NCI-H2029 treated with DMSO at 0.1 percent for 48 hours (cell line): ENCODE measurements at places on chromosomes 16 and 17.

DNA sequence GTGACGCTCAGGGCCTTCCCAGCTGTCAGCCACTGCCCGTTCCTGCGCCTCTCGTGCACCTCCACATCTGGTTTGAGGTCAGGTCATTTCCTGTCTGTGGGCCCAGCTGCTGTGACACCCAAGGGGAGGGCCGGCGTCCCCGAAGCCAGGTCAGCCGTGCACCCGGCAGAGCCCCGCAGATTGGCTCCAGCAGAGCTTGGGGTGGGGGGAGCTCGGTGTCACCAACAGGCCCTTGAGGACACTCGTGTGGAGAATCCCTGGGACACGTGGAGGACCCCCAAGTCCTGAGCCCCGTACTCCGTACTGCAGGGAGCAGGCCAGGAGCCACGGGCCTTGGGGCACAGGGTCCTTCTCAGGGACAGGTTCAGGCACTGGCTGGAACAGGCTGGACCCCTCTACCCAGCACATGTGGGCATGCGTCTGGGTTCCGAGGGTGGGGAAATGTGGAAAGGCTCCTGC lies 4.8 kb downstream of the SPATA2L start:
- DNase-seq, result no peak

DNA sequence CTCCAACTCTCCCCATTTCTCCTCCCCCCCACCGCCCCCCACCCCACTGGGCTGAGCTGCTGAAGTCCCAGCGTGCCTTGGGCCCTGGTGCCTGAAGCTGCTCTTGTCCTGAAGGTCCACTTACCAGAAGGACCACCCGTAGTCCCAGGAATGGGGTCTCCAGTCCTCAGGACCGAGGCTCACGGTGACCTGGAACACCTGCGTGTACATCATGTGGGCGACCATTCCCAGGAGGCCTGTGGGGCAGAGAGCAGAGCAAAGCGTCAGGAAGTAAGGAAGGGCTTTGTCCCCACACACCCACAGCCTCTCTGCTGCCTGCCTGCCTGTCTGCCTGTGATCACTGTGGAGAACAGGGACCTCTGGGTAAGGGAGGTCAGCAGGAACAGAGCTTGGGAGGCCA lies 218.7 kb downstream of the GSG1L start:
- no peak for DNase-seq

DNA sequence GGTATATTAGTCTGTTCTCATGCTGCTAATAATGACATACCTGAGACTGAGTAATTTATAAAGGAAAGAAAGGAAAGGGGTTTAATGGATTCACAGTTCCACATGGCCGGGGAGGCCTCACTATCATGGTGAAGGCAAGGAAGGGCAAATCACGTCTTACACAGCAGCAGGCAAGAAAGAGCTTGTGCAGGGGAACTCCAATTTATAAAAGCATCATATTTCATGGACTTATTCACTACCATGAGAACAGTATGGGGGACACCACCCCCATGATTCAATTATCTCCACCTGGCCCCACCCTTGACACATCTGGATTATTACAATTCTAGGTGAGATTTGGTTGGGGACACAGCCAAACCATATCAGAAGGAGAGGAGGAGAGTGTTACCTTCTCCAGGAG lies 17.7 kb upstream of the XYLT1 start:
- no peak for DNase-seq

GRCh38 chr16:17469741-17470181 lies 999 bp downstream of the XYLT1 start:
- DNase-seq, result no peak

DNA sequence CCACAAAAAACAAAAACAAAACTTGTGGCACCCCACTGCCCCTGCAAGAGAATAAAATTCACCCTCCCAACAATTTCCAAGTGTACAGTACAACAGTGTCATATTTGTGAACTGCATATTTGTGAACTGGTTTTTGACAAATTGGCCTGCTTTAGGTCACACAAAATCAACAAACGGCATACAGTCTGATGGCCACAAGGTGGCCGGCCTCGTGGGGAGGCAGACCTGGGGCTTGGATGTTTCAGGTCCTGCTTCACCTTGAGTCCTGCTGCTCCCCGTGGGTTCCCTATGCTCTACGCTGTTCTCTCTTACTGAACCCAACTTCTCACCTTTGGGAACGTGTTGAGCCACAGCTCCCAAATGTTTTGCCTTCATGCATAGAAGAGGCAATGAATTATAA lies 102.2 kb downstream of the CDK5R1 start:
- no peak for DNase-seq

DNA sequence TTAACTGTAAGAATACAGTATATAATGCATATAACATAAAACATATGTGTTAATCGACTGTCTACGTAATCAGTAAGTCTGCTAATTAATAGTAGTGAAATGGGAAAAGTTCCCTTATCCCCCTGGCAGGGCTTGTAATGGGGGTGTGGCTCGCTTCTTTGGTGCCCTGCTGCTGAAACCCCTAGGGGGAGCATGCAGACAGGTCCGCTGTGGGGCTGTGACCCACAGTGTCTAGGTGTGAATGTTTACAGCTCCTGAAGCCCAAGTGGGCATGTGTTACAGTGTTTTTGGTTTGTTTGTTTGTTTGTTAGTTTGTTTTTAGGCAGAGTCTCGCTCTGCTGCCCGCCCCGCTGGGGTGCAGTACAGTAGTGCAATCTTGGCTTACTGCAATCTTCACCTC lies 495.7 kb downstream of the SHISA9 start:
- no peak for DNase-seq

DNA sequence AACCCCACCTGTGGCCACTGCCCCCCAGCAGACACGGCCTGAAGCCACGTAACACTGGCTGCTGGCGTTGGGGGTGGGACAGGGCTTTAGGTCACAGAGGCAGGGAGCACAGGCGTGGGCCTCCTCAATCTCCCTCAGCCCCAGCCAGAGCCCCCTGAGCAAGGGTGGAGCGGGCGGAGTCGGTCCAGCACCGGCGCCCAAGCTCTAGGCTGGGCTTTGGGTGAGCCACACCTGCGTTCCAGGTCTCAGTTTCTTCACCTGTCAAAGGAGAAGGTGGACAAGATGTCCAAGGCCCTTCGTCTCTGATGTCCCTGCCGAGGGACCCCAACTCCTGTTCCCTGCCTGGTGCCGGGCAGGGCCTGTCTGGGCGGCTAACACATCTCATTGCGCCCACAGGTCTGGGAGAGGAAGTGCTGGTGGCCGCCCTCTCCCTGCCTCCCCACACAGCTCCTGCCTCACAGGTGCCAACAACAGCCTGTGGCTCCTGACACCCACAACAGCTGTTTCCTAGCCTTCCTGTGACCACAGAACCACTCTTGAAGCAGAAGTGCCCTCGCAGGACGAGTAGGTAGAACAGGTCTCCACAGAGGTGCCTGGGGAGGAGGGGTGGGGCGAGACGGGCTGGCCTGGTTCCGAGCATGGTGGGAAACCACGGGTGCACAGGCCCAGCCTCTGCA lies 12.0 kb downstream of the FAM83G start:
- no peak for DNase-seq
